Common myeloid progenitor, CD34-positive (primary cell): ENCODE measurements at places on chromosomes 6 and 20.
A peak's percentile ranks its signal among the peaks of the same experiment; 100 is the strongest.

- no peak for DNase-seq
Observed at GRCh38 chr6:117399924-117400323, 25.8 kb downstream of the ROS1 start.

GRCh38 chr6:127592964-127593363 is 16.0 kb downstream of the C6orf58 start:
- no peak for DNase-seq

DNA sequence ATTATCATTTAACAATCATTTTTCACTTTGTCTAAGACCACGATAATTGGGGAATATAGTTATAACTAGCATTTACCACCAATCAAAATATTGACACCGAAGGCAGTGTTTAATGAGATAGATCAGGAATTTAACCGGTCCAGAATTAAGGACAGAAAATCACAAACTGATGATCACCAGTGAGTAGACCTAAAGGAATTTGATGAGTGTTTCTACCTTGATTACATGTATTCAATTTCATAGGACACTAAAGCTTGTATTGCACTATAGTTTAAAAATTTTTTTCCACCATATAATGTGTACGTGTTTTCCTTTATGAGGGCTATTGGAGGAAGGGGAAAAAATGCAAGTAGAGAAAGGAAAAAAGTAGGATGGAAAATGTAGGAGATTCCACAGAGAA is 22.6 kb upstream of the ARHGAP18 start:
- DNase-seq: no peak

- no peak for DNase-seq
Observed at GRCh38 chr6:80434691-80435350, 328.4 kb downstream of the BCKDHB start.

- DNase-seq: no peak
Observed at GRCh38 chr20:33859751-33860150, 48.6 kb downstream of the CHMP4B start.

GRCh38 chr6:41404182-41404845 is 68.9 kb downstream of the NCR2 start:
- DNase-seq: no peak

DNA sequence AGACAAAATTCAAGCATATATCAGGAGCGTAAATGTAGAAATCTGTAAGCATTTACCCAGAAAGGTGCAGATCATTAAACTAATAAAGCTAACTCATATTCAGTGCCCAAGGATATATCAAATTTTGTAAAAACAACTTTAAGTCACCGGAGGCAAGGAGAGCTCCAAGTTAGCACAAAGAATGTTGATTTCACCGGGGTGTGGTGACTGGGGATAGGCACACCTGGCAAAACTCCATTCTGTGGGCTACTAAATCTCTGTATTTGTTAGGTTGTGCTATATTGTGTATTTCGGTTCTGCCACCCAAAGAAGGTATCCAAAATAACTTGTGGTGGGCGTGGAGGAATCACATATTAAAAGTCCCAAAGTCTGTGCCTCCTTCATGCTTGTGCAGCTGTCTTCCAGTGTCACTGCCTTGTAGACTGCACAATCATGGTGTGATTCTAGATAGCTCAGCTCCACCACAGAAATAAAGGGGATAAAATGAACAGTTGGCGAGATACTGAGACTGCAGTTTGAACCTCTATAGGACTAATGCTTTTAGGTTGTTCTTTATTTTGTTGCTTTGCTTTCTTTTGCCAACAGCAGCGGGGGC is 111.6 kb downstream of the GMDS start:
- no peak for DNase-seq

GRCh38 chr6:111782192-111782809 is 91.0 kb downstream of the FYN start:
- DNase-seq: no peak

- no peak for DNase-seq
Observed at GRCh38 chr20:53061192-53062108, 89.3 kb downstream of the TSHZ2 start.

DNA sequence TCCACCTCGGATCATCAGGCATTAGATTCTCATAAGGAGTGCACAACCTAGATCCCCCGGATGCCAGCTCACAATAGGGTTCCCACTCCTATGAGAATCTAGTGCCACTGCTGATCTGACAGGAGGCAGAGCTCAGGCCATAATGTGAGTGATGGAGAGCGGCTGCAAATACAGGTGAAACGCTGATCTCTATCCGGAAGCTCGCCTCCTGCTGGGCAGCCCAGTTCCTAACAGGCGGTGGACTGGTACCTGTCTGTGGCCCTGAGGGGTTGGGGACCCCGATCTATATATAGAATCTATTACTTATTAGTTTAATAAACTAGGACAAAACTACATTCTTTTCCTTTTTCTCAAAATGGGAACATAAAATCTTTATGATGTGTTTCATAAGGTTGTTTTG is 741.9 kb downstream of the RFPL4B start:
- DNase-seq: no peak

DNA sequence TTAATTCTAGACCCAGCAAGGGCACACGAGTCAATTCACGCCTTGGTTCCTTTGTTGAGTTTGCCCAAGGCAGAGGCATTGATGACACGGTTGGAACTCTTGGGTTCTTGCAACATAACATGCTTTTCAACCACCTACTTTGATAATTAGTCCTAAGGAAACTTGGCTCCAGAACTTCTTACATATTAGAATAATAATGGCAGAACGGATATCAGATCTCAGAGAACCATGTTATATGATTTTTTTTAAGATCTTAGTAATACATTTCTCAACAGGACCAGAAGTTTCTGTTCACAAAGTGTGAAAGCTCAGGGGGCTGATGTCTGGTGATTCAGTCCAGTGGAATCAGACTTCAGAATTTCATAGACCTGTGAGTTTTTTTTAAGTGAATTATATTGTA is 19.2 kb downstream of the SPTLC3 start:
- DNase-seq: no peak

DNA sequence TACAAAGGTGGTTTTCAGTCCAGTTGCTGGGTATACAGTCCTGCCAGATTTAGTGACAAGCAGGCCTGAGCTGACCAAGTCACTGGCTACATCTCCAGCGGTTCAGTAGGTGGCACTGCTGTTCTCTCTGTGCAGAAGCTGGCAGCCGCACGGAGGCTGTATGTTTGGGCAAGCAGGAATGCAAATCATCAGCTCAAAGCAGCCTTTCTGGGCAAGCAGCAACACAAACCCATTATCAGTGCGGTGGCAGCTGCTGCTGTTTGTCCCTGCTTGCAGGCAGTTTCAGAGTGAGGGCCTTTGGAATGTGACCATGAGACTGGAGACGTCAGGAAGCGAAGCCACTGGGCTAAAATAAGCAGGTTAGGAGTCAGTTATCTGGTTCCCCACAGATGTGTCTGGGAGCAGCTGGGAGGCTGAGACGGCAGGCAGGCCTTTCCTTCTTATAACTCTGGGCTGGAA is 72.5 kb downstream of the TXLNB start:
- peak; percentile 89 for DNase-seq

DNA sequence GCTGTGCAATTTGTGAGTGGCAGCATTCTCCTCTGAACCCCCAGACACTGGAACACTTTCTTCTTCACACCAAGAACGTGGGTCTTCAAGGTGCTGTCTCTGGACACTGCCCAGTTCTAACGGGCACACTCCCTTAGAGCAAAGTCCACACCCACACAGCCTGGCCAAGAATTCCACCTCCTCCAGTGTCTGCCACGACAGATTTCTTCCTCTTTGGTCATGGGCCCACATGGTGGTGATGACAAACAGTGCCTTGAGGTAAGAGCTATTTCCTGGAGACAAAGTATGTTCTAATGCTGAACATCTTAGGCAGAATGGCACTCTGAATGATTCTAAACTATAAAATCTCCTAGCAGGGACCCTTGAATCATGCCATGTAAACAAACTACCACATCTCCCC is 25.5 kb upstream of the SSTR4 start:
- DNase-seq: peak; percentile 10

- DNase-seq: no peak
Observed at GRCh38 chr6:114431641-114432040, 88.8 kb upstream of the HS3ST5 start.

DNA sequence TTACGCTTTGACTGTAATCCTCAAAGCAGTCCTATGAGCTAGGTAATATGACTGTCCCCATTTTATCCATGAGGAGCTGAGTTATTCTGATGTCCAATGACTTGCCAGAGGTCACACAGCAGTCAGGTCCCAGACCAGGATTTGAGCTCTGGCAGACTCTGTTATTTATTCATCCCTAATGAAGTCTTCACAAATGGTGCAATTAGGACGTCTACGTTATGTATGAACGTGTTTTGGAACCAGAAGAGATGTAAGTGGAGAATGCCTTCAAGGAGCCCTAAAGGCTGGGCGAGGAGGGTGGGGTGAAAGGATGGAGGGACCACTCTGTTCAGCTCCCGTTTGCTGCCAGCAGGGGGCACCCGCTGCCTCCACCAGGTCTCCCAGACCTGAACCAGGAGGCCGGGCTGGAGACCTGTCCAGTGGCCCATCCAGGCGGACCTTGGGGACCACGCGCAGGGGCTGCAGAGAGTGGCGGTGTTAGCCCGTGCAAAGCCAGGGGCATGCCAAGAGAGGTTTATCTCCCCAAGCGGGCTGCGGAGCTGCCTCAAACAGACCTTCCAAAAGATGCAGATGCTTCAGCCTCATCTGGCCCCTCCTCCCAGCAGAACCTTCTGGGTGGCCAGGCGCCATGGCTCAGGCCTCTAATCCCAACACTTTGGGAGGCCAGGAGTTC is 15.2 kb upstream of the ZNF335 start:
- DNase-seq: peak; percentile 77

GRCh38 chr6:116127771-116128493 is 2.0 kb upstream of the COL10A1 start:
- DNase-seq: no peak

GRCh38 chr20:9627219-9627618 is 112.8 kb downstream of the LAMP5 start:
- no peak for DNase-seq

- DNase-seq: no peak
Observed at GRCh38 chr20:31919410-31920155, 32.3 kb downstream of the PDRG1 start.

- DNase-seq: no peak
Observed at GRCh38 chr6:13689511-13690256, 22.0 kb downstream of the RANBP9 start.

GRCh38 chr20:40882152-40882551 is 146.5 kb upstream of the TOP1 start:
- DNase-seq: peak; percentile 71

DNA sequence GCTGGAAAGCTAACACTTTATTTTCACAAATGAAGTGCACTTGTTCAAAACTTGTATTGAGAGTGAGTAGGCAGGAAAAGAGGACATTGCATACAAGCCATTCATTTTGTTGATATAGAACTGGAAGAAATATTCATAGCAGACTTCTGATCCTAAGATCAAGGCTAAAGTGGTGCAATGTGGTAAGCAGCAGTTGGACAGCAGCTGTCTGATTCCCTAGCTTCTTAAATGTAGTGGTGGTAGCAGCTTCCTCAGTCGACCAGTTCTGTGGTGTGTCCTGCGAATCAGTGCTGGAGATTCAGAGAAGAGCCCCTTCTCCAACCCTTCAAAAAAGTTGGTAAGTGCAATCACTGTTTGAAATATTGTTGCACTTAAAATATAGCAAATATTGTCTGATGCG is 281.7 kb upstream of the GJE1 start:
- no peak for DNase-seq

DNA sequence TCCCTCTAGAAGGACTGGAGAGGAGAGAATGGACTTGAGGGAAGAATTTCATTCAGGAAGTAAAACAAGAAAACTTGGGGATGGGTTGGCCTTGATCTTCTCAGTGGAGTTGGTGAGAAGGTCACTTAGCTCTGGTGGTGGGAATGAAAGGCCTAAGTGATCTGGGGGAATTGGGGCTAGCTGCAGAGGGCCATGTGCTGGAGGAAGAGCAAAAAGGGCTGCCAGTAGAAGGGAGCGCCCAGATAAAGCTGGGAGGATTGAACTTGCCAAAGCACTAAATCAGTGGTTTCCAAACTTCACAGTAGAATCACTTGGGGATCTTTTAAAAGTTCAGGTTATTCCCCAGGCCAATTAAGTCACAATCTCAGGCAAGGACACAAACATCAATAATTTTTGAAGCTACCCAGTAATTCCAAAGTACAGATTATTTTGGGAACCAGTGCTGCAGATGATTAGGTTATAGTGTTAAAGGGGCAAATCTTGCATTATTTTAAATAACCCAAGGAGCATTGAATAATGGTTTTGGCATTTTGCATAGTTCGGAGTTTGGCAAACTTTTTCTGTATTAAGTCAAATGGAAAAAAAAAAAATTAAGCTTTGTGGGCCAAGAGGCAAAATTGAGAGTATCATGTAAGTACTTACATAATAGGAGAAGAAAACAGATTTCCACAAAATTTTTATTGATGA is 36.5 kb upstream of the RFPL4B start:
- no peak for DNase-seq

DNA sequence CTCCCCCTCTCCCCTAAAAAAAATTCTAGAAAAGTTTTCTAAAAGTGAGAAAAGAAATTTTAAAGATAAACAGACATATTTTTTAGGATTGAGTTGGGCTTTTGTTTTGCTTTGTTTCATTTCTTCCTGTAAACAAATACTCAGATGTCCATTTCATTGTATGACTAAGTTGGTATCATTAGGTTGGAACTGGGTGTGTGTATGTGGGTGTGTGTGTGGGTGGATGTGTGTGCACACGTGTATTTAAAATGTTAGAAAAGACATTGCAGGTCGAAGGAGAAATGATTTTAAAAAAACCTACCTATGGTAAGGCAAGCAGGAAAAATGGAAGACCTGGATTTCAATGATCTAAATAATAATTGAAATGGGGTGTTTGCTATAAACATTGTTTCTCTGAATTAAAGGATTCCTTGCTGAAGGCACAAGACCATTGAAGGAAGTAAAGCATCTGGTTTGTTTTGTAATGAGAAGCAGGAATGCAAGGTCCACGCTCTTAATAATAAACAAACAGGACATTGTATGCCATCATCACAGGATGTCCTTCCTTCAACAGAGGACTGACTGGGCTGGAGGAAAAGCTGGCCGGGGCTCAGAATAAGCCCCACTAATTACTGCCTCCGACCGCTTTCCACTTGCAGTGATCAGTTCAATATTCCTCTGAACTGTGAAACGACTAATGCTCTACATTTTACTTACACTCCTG is 996 bp upstream of the PRDM1 start:
- no peak for DNase-seq

DNA sequence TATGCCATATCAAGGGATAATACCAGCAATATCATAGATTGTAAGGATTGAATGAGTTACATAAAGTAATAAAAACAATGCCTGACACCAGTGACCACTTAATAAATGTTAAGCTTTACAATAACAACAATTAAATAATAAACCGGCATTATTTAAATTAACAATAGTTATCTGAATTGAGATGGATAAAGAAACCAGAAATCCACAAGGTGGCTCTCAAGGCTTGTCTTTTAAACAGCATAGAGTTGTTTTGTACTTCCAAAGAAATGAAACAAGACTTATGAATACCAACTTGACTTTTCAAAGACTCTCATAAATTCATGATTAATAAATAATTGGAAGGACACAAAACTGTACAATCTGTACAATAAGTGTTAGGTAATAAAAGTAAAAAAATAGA is 203.1 kb downstream of the ASCC3 start:
- peak; percentile 8 for DNase-seq

- DNase-seq: no peak
Observed at GRCh38 chr6:135267085-135267484, 86.0 kb downstream of the MYB start.

- no peak for DNase-seq
Observed at GRCh38 chr6:21189759-21190158, 403.8 kb upstream of the SOX4 start.

GRCh38 chr6:168368066-168368820 is 48.7 kb upstream of the DACT2 start:
- no peak for DNase-seq
